ENCODE measurements at places on chromosomes 5 and 9.

GRCh38 chr5:59711310-59711709 lies 182.2 kb downstream of the PDE4D start:
- DNase-seq: no peak

DNA sequence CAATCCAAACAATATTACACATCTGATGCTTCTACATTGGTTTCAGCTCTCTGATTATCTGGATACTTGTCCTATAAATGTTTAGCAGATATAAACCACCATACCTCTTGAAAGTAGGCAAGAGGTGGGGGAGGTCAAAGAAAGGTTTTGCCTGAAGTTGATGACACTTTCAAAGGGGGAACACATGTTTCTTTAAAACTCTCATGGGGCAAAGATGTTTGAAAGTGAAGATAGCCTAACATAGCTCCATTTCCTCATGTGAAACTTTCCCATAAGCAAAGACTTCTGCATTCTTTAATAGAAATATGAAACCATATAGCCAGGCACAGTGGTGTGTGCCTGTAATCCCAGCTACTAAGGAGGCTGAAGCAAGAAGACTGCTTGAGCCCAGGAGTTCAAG lies 62.1 kb downstream of the CETN3 start:
- DNase-seq: no peak

DNA sequence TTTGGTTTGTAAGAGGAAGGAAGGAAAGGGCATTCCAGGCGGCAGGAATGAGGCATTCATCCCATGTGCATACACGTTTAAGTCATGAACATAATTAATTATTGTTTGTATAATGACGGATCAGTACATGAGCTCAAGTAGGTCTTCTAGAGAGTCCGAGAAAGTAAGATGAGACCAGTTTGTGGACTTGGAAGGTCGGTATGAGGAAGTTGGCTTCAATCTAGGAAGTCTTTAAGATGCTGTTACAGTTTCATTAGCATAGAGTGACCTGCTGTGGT lies 2.1 kb downstream of the GTF3C4 start:
- DNase-seq: no peak

DNA sequence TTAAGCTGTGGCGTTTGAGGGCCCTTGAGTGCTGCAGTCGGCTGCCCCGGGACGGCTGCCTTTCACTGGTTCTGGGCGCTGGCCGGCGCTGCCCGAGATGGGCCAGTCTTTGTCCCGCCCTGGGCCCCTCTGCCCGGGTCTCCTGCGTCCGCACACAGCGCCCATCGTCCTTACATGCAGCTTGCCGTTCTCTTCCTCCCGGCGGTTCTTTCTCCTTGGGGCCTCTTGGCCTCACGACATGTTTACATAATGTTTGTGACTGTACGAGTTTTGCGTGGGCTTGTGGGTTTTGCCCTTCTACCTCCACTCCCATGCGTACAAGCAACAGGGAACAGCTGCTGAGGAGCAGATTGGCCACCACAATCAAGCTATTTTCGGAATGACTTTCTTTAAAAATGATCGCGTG lies 618 bp downstream of the TNPO1 start:
- DNase-seq: peak; percentile 51

DNA sequence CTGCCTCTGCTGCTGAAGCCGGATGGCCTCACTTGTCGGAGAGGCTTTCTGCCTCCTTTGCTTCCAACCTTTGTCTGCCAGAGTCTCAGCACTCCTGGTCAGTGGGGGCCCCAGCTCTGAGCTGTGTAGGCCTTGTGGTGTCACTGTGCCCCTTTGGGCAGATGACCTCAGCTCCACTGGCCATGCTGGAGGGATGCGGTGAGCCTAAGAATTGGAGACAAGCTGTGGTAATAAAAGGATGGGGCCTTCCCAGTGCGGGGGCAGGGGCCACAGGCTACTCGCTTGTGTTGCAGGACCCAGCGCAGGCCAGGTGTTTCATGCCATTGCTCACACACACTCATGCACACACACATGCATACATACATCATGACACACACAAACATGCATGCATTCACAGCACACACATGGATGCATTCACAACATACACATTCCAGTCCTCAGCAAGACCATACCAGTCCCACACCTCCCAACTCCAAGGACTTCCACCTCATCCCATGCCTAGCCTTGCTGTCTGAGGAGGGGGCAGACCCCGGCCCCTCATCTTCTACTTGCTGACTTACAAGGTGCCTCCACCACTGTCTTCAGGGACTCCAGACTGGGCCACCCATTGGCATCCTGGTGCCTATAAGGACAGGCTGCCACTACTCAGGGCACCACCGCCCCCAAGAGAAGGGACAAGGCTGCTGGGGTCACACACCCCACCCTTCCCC lies 237.7 kb downstream of the SYK start:
- DNase-seq: no peak

- no peak for DNase-seq
These were observed 176.3 kb downstream of the C9orf152 start for GRCh38 chr9:110031511-110032173.

DNA sequence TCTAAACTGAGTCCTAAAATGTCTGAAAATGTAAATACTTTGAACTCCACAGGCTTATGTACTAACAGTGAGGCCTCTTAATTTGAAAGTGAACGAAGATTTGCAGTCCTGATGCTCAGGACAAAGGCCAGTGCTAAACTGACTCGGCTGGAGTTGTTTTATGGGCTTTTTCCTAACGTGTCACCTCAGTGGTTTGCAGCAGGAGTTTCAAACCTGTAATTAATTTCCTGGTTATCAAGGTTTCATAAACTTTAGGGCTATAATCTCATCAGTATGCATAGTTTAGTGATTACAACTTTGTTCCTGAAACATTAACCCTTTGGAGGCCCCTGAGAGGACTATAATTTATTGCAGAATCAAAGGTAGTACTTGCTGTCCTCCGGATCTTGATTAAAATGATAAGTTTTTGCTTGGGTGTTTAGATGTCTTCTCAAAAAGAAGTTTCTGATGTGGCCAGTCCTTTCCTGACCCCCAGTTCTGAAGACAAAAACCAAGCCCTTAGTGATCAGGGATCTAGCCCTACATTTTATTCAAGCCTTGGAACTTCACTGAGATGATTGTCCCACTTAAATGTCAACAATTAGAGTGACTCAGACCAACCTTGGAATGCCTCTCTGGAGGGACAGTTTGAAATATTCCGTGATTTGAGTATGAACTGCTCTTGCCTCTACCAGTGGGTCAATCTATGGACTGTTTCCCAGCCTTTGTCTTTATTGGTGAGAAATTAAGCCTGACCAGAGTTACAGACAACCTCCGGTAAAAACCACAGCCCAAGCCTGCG lies 11.1 kb upstream of the S100Z start:
- no peak for DNase-seq

- no peak for DNase-seq
These were observed 123.3 kb downstream of the TLR4 start for GRCh38 chr9:117827456-117827855.

- DNase-seq: no peak
These were observed 454.1 kb upstream of the NUDT12 start for GRCh38 chr5:104016646-104017045.

GRCh38 chr9:107914151-107914550 lies 424.6 kb upstream of the KLF4 start:
- DNase-seq: no peak

GRCh38 chr5:81708889-81709288 lies 42.0 kb downstream of the SSBP2 start:
- DNase-seq: no peak

GRCh38 chr5:11384441-11385250 lies 519.6 kb downstream of the CTNND2 start:
- peak; percentile 4 for DNase-seq

DNA sequence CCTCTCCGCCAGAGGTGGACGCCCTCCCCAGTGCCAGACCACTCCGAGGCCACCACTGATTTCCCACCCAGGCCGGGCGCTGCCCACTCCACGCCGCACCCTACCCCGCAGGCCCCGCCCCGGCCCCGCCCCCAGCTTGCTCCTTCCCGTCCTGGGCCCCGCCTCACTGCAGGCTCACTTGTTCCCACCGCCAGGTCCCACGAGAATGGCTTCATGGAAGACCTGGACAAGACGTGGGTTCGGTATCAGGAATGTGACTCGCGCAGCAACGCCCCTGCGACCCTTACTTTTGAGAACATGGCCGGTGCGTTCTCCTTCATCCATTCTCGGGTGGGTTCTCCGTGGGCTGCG lies 6.5 kb downstream of the LRRC26 start:
- no peak for DNase-seq

GRCh38 chr9:5582835-5583195 lies 46.1 kb upstream of the RIC1 start:
- DNase-seq: peak; percentile 50

DNA sequence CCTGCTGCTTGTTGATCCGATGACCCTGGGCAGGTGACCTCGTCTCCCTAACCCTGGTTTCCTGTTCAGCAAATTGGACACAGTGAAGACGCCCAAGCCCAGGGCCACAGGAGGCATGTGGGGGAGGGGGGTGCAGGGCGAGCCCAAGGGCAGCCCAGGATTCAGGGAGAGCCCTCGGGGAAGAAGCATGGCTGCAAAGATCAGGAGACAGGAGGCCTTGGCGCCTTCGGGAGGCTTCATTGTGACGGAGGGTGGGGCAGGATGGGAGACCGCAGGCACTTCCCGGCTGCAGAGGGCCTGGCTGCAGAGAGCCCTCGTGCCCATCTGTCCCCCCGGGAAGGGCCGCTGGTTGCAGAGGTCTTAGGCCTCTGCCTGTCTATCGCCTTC lies 6.2 kb downstream of the ASS1 start:
- DNase-seq: no peak

DNA sequence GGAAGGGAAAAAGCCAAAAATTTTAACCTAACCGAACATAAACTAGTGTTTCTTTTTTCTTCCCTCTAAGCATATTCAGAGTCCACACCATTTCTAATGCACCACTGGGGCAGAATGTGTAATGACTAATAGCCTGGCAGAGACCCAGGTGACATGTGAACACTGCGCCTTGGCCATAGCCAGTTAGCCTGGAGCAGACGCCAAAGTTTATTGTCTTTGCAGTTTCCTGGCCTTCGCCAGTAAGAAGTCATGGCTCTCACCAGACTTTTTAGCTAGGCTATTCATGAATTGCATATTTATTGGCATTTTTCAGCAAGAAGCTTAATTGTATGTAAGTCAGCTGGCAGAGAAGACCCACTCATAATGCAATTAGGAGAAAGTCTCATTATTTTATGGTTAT lies 182.8 kb upstream of the SLC27A6 start:
- DNase-seq: no peak

DNA sequence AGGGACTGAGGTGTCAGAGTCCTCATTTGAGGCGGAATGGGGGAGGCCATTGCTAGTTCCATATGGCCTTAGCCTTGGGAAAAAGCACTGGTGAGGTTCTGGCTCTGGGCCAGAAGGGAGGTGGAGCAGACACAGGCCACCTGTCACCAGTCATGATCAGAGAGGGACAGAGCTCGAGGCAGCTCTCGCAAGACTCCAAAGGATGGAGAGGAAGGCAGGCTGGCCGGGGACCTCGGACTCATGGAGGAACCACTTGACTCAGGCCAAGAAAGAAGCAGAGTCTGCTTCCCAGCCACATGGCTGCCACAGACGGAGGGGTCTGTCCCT lies 29.2 kb upstream of the NSMF start:
- DNase-seq: no peak

GRCh38 chr9:133401588-133401987 lies 16.2 kb downstream of the REXO4 start:
- DNase-seq: no peak

GRCh38 chr5:147621016-147621415 lies 111.1 kb upstream of the DPYSL3 start:
- no peak for DNase-seq

GRCh38 chr5:69092969-69093368 lies 845 bp upstream of the SLC30A5 start:
- DNase-seq: no peak

- DNase-seq: no peak
These were observed 566 bp downstream of the RPP25L start for GRCh38 chr9:34611251-34611810.

GRCh38 chr5:154031937-154032489 lies 6.7 kb downstream of the FAM114A2 start:
- DNase-seq: no peak

DNA sequence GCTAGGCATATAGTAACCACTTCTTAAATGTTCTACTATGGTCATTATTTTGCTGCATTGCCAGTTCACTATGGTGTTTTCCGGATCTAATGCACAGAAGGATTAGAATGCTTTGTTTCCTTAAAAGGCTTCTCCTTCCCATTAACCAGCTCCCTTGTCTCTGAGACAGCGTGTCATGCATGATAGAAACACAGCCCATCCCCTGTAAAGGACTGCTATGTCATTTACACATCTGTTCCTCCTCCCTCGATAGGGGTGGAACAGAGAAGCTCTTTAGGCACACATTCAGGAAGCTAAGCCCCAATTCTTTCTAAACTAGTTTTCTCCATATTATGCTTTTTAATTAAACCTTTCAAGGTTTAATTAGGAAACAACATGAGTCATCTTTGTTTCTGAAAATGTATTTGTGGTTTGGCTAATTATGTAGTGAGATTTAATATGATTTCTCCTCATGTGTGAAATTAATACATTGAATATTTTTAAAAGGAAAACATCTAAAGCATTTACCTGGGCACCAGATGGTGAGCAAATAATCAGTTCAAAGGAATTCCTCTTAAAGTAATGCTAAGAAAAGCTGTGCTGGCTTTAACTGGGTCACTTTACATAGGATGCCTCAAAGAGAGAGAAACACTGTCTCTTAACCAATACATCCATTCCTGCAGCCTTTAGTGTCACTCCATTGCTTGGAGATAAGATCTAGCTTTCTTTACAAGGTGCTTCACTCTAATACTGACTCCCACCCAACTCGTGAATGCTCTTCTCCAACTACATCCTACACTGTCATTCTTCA lies 133.3 kb upstream of the PPP1R2B start:
- DNase-seq: no peak

DNA sequence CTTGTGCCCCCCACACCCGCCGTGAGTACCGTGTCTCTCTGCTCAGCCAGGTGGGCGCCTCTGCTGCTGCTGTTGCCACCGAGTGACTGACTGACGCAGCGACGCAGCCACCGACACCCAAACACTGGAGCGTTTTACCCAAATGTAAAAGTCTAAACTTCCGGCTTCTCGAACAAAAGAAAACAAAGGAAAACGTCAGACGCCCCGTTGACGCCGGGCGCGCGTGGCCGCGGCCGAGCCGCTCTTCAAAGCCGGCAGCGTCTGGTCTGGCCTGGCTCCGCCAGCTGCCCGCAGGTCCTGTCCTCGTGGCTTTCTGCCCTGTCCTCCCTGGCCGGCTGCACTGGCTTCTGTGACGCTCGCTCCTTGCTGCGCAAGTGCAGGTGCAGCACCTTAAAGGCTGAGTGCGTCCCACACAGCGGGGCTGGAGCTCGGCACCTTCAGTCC lies 41.4 kb upstream of the CLPTM1L start:
- DNase-seq: peak; percentile 67

All from activated CD4-positive, alpha-beta T cell treated with anti-CD3 and anti-CD28 coated beads for 48 hours (primary cell).